RCC 7860 (cell line): ENCODE measurements at places on chromosomes 16 and 17.
A peak's percentile ranks its signal among the peaks of the same experiment; 100 is the strongest.

GRCh38 chr16:1293921-1294656, 15.3 kb upstream of the UBE2I start:
- peak; percentile 46 for DNase-seq

- no peak for DNase-seq
These were observed 84.0 kb upstream of the NOL11 start for GRCh38 chr17:67633751-67634211.

DNA sequence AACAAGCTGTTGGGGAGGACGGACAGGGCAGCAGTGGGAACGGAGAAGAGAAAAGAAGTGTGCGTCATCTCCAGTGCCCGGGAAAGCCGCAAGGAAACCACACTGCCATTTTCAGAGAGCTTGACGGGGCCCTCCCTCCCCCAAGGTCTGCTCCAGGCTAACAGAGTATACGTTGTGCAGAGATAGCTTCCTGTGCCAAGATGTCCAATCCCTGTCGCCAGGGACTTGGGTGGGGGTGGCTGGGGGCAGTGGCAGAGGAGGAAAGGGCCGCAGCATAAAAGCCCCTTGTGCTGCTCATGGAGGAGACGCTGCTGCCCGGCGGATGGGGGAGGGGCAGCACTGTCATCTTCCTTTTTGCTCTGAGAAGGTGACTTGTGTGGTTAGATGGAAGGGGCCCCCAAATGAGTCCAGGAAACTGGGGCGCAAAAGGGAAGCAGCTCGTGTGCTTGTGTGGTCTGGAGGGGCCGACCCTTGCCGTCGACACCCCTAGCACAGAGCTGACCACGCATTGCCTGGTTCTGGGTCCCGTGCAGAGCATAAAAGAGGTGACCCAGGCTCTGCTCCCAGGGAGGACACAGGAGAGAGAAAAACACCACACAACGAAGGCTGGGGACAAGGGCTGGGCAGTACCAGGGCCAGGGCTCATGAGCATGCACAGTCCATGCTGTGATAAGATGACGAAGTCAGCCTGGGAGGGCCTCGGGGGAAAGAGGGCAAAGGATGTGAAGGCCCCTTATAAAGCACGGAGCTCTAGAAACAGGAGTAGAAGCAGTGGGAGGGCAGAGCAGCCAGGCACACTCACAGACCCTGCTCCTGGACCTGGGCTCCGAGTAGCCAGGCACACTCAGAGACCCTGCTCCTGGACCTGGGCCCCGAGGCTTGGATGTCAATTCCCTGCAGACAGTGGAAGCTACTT, 372.7 kb downstream of the SLC39A11 start:
- no peak for DNase-seq

- no peak for DNase-seq
These were observed 80.6 kb downstream of the C16orf95 start for GRCh38 chr16:87236516-87237115.

- DNase-seq = no peak
These were observed 11.0 kb upstream of the LHX1 start for GRCh38 chr17:36926226-36926625.

DNA sequence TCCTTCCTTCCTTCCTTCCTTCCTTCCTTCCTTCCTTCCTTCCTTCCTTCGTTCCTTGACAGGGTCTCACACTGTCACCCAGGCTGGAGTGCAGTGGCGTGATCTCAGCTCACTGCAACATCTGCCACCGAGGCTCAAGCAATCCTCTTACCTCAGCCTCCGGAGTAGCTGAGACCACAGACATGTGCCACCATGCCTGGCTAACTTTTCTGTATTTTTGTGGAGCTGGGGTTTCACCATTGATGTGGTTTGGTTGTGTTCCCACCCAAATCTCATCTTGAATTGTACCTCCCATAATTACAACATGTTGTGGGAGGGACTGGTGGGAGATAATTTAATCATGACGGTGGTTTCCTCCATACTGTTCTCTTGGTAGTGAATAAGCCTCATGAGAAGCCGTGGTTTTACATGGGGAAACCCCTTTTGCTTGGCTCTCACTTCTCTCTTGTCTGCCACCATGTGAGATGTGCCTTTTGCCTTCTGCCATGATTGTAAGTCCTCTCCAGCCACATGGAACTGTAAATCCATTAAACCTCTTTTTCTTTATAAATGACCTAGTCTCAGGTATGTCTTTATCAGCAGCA, 90.3 kb upstream of the MPHOSPH6 start:
- no peak for DNase-seq

DNA sequence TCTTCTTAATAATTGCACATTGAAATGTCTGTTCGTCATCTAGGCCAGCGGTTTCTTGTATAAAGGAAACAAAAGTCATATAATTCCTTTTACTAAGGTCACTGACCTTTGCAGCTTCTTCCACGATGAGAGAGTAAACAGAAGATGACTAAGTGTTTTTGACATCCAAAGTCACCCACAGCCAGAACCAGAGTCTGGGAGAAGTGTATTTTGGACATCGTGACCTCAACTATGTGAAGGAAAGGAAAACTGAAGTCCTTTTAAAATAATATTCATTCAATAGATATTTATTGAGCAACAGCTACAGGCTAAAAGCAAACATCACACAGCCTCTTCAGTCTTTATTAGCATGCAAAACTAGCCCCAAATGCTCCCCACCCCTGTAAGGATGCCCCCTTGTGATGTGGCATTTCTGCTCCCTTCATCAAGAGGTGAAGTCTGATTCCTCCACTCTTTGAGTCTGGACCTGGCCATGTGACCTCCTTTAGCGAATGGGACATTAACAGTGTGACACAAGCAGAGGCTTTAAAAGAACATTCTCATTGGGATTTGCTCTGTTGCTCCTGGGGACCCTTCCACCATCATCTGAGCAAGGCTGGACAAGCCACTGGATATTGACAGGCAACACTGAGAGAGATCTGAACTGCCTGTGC, 8.1 kb upstream of the PMP22 start:
- peak; percentile 82 for DNase-seq

DNA sequence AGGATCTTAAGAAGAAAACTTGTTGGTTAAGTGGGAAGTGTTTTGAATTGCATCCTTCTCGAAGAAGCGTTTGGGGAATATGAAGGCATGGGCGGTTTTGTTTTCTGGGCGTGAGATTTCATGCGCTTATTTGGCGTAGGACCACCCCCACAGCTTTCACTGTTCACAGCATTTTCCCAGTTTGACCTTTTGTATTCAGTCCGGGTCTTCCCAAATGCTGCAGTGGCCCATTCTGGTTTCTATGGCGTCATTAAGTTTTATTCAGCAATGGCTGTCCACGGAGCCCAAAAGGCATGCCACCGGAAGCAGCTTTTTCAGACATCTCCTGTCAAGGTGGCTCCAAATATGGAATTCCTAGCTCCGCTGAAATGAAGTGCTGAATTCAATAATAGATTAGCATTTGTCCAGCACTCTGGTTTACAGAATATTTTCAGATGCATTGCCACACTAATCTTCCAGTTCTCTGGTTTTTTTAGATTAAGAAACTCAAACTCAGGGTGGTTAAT, 90.6 kb upstream of the FBXO47 start:
- DNase-seq = no peak

DNA sequence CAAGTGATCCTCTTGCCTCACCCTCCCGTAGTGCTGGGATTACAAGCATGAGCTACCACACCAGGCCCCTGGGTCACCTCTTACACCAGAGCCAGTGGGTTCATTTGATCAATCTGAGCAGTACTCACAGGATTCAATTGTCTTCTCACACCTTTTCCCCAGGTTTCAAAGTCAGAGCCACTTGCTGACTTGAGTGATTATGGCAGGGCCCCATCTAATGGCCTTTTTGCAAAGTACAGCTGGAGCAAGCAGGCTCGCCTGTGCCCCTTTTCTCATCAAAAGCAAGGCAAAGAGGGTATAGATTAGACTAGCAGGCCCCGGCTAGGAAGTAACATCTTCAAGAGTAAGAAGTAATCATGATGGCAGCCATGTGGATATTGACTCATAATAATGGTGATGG, 114.8 kb upstream of the NOL11 start:
- no peak for DNase-seq

GRCh38 chr17:28812748-28813377, 29.7 kb downstream of the FAM222B start:
- no peak for DNase-seq
